ENCODE measurements at places on chromosomes 11 and 22.

GRCh38 chr11:110079726-110080125 lies 13.5 kb upstream of the ZC3H12C start:
- no peak for DNase-seq

- DNase-seq, result no peak
Observed at GRCh38 chr11:116263019-116263418, 509.8 kb downstream of the BUD13 start.

- DNase-seq, result peak; percentile 67
Observed at GRCh38 chr11:32172848-32173834, 82.3 kb downstream of the RCN1 start.

DNA sequence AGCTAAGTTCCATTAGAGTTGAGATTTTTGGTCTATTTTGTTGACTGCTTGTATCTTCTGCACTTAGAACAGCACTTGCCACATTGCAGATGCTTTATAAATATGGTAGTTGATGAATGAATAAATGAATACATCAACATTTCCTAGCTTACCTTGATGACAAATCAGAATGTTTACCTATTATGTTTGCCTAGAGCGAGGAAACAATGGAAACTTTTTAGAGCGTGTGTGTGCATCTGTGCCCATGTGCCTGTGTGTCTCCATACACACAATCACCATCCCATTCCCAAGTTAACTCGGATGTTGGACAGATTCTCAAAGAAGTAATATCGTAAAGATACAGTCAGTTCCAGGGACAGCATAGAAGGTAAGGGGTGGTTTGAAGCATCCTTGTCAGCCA lies 139.1 kb downstream of the DBX1 start:
- DNase-seq, result no peak

DNA sequence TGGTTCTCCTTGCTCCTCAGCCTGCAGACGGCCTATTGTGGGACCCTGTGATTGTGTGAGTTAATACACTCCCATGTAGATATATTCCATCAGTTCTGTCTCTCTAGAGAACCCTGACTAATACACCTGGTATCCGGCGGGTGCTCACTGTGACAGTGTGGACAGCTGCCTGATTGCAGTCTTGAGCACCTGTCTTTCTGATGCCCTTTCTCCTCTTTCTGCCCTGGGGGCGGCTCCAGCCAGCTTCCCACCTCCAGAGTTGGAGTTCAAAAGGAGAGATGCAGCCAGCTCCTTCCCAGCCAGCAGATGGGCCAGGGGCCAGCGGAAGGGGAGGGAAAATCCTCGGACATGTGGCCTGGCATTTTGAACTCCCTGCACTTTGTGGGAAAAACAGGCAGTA lies 15.0 kb downstream of the SMIM38 start:
- DNase-seq, result no peak

DNA sequence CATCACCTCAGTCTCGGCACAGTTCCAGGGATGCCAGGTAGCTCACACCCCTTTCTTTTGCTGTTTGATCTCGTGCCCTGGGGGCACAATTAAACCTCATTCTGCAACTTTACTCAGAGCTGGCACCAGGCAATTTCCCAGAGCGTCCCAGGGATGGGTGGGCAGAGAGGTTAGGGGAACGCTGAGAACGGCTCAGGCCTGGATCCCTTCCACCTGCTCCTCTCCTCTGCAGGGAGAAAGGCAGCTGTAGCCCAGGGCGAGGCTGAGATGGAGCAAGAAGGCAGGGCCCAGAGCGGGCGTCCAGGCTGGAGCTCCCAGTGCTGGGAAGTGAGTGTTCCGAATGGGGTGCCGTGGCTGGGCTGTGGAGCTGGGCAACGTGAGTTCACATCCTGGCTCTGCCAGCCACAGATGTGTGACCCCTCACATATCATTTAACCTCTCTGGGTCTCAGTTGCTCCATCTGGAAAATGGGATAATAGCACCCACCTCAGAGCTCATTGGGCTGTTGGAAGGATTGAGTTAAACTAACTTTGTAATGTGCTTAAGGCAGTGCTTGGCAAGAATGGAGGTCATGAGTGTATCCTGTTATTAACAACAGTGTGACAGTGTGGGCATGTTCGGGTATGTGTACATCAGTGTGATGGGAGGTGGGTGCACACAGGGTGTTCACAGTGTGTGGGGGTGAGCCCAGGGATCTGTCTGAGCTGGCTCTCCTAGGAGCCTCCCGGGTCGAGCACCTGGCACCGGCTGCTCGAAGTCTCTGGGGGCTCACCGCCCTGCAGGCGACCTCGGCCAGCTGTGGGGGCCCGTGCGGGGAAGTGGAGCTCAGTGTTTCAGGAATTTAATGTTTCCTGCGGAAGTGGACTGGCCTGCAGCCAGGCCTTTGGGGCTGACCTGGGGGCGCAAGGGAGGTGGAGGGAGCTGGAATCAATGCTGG lies 15.5 kb downstream of the OTUB1 start:
- DNase-seq, result no peak

DNA sequence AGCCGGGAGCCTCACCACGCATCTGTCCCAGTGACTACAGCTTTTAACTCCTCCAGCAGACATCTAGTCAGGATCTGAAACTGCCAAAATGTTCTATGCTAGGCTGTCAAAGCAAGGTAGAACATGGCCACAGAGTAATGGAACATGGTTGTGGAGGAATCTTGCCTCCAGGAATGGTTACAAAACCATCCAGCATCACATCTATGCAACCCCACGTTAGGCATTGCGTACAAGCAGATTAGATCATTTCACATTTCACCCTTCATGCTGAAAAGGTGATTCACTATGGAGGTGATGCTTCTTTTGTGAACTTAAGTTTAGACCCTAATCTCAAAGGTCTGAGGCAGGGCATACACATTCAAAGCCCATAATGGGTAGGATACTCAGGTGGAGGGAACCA lies 103.0 kb downstream of the PARVA start:
- DNase-seq, result no peak

- no peak for DNase-seq
Observed at GRCh38 chr22:40422558-40423309, 52.3 kb downstream of the SGSM3 start.

GRCh38 chr22:37491559-37492427 lies 5.6 kb upstream of the MFNG start:
- no peak for DNase-seq

GRCh38 chr11:1938343-1939005 lies 8.7 kb upstream of the MRPL23 start:
- DNase-seq, result no peak

- DNase-seq, result no peak
Observed at GRCh38 chr11:36628765-36629244, 30.8 kb upstream of the RAG2 start.

GRCh38 chr11:117713538-117713991 lies 83.5 kb downstream of the DSCAML1 start:
- DNase-seq, result no peak

GRCh38 chr11:117720061-117720511 lies 76.9 kb downstream of the DSCAML1 start:
- DNase-seq, result no peak

DNA sequence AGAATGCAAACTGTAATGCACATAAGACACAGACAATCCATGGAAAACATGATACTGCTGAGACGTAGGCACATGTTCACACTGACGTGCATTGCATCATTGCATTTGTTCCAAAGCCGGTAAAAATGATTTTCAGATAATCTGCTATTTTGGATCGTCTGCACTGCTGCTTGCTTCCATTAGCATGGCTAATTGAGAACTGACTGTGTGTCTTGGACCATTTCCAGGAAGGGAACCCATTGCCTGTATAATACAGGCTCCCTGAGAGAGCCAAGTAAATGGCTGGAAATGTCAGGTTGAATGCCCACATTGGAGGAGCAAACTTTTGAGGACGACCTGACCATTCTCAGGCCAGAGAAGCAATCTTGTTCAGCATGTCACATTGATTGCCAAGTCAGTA lies 304.8 kb downstream of the ST3GAL4 start:
- no peak for DNase-seq

GRCh38 chr11:50298182-50298988 lies 265.7 kb downstream of the OR4C45 start:
- no peak for DNase-seq

Data from AG10803 (cell line).